ENCODE measurements at places on chromosomes 13 and 19.

DNA sequence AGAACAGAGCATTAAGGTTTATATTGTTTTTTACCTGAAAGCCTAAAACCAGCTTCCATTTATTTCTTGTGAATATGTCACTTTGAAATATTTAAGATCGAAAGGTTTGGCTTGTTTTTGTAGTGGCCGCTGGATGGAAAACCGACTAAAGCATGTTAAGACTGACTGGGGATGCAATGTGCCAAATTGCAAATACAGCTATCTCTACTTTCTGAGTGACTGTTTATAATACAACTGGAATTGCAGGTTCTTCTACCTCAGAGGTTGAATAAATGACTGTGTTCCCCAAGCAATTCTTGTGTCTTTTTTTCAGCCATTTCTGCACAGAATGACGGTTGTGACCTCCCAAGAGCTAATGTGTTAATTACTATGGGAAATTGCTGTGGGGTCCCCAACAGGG, 50.0 kb upstream of the TMTC4 start:
- peak; percentile 26 for DNase-seq

- no peak for DNase-seq
These were observed 7.8 kb downstream of the TMIGD2 start for GRCh38 chr19:4294389-4294788.

DNA sequence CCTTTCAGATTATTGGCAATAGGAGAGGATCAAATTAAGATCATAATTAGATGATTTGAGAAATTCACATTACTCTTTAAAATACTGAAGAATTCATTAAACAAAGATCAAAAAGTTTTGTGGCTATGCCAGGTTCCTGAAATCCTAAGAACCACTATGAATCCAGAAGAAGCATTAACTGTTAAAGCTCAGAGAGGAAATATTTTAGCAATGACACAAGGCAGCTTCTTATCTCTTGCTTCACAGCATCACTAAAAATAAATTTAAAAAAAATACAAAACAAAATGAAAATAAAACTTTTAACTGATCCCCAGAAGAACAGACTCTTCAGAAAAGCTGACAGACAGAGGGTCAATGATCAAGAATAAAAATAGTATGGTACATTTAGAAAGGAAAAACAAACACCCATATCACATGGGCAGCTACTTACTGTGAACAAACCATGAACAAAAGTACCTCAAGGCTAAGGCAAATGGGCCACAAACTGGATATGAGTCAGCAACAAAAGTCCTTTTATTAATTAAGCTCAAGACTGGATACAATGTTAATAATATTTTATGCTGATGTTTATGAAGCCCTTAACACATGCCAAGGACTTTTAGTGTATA, 19.6 kb downstream of the RNF6 start:
- no peak for DNase-seq

GRCh38 chr19:33174186-33174585, 19.9 kb upstream of the LRP3 start:
- DNase-seq, result no peak

- DNase-seq, result no peak
These were observed 483.3 kb upstream of the SPRY2 start for GRCh38 chr13:80824229-80824628.

DNA sequence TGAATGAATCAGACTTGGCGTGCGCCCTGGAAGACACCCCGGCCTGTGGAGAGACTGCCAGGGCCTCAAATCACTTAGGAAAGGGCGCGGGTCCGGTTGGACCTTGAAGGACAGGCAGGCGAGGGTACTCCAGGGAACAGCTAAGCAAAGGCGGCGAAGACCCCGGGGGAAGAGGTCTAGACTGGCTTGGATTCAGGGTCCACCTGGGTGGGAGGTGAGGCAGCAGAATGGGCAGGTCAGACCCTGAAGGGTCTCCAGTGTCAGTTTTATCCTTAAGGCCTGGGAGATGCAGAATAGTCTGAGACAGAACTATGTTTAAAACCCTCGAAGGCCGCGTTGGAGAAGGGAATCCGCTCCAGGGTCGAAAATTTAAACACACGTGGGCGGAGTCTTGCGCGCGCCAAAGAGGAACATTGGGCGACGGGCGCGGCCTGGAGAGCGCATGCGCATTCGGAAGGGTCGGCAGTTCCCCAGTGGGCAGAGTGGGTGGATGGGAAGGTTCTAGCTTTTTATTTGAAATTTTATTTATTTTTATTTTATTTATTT, 567 bp upstream of the SMG9 start:
- peak; percentile 86 for DNase-seq

DNA sequence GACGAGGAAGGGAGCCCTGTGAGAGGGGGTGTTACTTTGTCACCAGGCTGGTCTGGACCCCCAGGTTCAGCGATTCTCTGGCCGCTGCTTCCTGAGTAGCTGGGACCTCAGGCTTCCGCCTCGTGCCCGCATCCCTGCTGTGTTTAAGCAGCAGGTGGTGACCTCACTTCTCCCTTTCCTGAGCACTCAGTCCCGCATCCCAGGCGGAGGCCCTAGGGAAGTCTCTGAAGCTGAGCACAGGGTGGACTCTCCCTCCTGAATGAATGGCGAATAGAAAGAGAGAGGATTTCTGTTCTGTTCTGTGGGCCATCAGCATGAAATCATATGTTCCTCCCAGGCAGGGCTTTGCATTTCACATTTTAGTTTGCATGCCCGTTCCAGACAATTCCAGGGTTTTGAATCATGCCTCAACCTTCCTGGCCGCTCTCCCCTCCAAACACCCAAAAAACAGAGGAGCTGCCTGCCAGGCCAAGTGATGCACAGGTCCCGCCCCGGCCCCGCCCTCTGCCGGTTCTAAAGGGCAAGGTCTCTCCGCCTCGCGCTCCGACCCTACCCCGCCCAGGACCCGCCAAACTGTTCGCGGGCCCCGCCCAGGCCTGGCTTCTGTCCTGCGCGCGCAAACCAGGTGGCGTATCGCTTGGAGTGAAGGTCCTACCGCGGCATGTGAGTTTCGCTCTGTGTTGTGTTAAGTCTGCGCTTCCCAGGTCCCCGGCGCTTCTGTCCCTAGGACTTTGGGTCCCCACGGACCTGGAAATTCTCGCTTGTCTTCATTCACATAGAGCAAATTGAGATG, 35.1 kb upstream of the ZNF808 start:
- DNase-seq, result peak; percentile 49

DNA sequence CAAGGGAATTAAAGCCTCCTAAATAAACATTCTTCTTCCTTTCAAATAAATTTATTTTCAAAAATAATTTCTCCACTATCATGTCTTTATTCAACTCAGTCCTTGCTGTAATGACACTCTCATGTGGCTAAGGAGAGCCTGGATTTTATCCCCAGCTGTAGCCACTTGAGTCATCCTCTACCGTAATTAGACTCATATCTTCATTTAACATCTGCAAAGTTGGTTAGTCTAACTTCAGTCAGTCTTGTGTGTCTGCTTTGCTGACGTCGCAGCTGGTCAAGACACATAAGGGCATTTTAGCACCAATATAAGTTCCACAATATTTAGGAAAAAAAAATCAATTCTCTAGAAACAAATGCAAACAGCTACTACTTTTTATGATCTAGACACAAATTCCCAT, 776.4 kb upstream of the ATXN8OS start:
- no peak for DNase-seq

GRCh38 chr13:48600374-48601364, 53.1 kb upstream of the CYSLTR2 start:
- DNase-seq, result no peak

DNA sequence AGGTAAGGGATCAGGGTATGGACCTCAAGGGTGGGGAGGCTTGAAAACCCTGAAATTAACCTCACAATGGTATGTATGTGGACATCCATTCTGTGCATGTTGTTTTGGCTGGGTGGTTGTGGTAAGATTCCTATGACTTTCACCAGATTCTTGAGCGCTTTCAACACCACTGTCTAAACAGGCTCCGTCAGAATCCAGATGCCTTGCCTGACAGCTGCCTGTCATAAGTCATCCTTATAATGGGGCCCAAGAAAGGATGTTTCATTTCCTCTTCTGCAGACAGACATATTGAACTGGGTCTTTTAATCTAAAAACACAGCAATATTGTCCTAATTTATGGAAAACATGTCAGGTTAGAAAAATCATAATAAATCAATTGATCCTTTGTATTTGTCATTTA, 41.3 kb downstream of the ALOX5AP start:
- DNase-seq, result no peak

Measured in Caco-2 (cell line).